Stimulated activated CD4-positive, alpha-beta T cell treated with anti-CD3 and anti-CD28 coated beads, Interleukin-2, amount 100 ng/mL, for 24 hours (primary cell): ENCODE measurements at places on chromosomes 1 and 21.

- DNase-seq: no peak
These were observed 866 bp upstream of the FNDC5 start for GRCh38 chr1:32871364-32872191.

- no peak for DNase-seq
These were observed 70.3 kb downstream of the GALNT2 start for GRCh38 chr1:230137337-230137815.

GRCh38 chr1:201570886-201571624 lies 32.1 kb downstream of the NAV1 start:
- DNase-seq: no peak

GRCh38 chr1:119984771-119985170 lies 84.7 kb downstream of the NOTCH2 start:
- DNase-seq: no peak

GRCh38 chr1:119903443-119903835 lies 7.1 kb upstream of the ADAM30 start:
- DNase-seq: no peak

DNA sequence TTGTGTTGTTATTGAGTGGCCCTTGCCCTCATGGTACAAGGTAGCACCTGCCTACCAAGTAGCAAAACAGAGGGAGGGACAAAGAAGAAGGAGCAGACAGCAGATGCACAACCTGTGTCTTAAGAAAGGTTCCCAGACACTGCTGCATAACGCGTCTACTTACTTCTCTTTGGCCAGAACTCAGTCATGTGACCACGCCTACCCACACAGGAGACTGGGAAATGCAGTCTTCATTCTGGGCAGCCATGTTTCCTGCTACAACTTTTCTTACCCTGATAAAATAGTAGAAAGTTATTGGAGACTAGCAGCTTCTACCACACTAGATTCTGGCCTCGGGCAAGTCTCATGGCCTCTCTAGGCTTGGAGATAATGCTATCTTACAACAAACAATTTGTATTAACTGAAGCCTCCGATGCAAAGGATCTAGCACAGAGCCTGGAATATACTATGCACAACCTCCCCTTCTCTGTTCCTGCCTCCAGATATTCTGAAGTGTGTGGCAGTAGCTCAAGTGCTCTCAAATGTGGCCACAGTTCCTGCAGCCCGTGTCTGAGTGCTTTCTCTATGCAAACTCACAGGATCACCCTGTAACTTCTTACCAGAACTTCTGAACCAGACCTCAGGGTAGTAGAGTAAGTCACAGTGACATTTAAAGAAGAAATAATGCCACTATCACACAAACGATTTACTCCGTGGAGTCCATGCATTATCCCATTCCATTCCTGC lies 34.1 kb upstream of the BTG2 start:
- DNase-seq: peak; percentile 76
